ENCODE measurements at places on chromosomes 2 and 18. TPM values are rescaled to one million over a fixed set of nuclear protein-coding genes. Genes with fewer than 3 reads are reported as not detected.

The ANKRD30BL gene
- total RNA-seq = not detected

- no peak for DNase-seq
These were observed 26.5 kb upstream of the CREB1 start for GRCh38 chr2:207503234-207503633.

DNA sequence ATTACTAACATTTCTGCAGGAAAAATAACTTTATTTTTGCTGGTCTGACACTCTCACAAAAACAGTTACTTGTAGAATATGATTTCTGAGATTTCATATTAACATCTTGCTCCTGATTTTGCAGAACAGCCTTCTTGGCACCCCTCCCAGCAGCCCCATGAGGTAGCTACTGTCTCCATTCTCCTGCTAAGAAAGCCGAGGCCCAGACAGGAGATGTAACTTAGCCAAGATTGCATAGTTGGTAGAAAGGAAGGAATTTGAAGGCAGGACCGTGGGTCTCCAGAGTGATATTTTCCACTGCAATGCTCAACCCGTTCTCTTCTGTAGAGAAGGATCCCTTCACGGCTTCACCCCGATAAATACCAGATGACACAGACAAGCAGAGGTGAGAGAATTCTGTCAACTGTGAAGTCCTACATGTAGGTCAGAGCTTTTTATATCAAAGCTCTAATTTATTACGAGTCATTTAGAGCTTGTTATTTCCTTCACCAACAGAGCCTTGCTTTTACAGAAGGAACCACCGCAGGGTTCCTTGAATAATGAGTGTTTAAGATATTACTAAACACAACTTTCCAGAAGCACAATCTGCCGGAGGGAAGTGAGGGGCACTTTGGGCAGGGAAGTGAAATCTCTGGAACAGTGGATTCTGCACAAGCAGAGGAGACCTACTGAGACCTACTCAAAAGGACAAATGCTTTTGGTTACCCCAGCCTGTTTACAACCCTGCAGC lies 48.0 kb upstream of the MYCN start:
- DNase-seq = no peak

DNA sequence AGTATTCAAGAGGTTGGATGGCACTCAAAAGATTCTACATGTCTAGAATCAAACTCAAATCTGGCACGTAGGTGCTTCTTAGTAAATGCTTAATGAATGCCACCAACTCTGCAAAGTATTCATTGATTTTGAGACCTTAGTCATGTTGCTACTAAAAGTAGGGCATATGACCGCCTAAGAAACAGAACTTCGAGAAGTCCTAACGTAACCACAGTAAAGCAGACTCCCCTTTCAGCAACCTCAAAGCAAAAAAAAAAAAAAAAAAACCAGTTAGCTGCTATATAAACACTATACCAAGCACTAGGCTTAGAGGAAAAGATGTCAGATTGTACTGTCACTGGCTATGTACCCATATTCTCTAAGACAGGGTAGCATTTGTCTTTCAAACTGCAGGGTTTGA lies 33.9 kb downstream of the PTCD3 start:
- DNase-seq = no peak

- no peak for DNase-seq
These were observed 1.2 kb downstream of the ASAP2 start for GRCh38 chr2:9207641-9208311.

The UGT1A3 gene
- not detected for total RNA-seq

The FRZB gene
- not detected for total RNA-seq

GRCh38 chr18:69763002-69763401 lies 184.7 kb downstream of the CD226 start:
- no peak for DNase-seq

DNA sequence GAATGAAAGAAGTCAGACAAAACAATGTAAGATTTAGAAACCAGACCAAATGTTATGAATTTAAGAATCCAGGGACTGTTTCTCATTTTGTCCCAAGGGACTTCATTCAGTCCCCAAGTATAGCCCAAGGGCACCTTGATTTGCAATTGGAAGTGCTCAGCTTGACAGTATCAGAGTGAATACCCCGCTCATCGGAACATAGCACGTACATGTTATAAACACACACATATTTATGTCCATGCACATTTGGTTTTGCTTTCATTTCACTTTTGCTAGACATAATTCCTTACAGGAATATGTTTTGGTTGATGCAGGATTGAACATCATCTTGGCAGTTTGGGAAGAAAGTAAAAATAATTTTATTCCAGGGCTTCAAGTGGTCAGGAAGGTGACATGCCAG lies 100.2 kb downstream of the PID1 start:
- no peak for DNase-seq

GRCh38 chr2:96207073-96207773 lies 1.4 kb downstream of the STARD7 start:
- no peak for DNase-seq

The PRSS56 gene
- not detected for total RNA-seq

The EPHA4 gene
- total RNA-seq = 31.8 TPM

DNA sequence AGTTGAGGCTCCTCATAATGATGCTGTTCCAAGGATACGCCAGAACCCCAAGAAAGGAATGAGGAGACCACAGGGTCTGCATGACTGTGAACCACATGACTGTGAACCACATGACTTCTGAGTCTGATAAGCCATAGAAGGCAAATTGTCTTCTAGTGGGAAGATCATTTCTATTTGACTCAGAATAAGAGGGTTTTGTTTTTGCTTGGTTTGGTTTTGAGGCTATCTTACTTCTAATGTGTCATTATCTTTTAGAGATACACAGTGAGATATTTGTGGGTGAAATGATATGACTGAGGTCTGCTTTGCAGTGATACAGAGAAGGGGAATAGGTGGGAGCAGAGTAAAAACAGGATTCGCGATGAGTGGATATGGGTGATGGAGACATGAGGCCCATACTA lies 28.9 kb upstream of the BCL2L11 start:
- no peak for DNase-seq

DNA sequence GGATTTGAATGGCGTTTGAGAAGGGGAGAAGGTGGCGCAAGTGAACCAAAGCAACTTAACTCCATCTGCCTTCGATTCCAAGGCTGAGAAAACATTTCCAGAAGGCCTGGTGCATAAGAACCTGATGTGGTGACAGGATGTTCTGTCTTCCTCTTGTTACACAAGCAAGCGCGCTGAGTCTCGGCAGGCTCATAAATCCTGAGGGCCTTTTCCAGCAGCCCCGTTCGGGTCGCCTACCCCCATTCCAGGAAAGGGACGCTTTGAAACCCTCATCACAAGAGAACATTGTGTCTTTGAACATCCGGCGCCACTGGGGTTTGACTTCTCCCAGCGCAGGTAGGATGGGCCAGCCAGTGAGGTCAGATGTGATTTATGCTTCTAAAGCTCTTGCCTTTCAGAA lies 403.5 kb downstream of the SETBP1 start:
- DNase-seq = no peak

DNA sequence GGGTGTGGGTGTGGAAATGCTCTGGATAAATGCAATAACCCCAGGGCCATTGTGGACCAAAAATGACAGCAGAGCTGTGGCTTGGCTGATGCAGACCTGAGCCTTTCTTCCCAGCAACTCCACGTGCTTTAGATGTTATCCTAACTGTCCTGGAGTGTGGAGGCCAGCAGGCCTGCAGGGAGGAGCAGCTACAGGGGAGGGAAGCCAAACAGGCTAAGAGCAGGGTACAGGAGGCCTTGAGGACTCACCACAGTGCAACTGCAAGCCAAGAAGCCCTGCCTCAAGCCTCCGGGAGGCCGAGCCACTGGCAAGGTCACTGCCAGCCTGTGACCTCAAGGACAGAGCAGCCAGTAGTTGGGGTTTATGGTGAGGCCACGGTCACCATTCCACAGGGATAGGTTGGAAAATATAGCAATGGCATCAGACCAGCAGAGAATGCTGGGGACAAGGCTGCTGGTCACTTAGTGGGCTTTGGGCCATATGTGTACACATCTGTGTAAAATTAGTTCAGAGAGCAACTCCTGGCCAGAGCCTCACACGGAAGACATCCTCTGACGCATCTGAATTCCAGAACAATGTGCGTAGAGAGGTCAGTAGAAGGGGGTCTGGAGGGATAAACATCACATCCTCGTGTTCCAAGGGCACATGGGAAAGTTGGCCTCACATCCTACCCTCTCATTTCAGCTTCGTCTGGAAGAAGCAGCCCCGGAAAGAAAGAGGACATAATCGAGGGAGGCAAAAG lies 76.2 kb upstream of the UPP2 start:
- no peak for DNase-seq

GRCh38 chr2:231387904-231388724 lies 7.4 kb upstream of the B3GNT7 start:
- no peak for DNase-seq
